ENCODE measurements at places on chromosomes 13 and 19.
A peak's percentile ranks its signal among the peaks of the same experiment; 100 is the strongest.

DNA sequence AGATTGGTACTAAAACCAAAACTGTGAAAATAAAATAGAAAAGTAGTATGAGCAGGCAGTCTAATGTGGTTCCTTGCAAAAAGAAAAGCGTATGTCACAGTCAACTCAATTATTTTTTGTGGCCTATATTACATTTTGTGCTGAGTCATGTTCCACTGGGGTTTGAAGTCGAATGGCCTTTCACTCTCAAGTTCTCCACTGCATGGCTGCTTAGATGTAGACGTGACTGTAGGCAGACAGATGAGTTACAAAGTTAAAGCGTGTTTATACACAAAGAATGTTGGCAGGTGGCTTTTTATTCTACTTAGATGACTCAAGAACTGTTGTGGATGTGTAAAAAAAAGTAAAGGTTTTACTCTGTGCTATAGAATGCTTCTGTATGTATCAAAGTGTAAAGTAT, 133.9 kb downstream of the SLITRK6 start:
- no peak for DNase-seq

- peak; percentile 77 for DNase-seq
These were observed 46.6 kb upstream of the SLC15A1 start for GRCh38 chr13:98798849-98799645.

DNA sequence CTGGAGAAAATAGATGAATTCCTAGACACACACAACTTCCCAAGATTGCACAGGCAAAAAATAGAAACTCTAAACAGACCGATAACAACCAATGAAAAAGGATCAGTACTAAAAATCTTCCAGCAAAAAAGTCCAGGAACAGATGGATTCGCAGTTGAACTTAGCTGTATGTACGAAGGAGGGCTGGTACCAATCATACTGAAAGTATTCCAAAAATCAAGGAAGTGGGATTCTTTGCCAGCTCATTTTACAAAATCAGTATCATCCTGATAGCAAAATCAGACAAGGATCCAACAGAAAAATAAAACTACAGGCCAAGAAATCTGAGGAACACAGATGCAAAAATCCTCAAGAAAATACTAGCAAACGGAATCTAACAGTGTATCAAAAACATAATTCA, 6.5 kb upstream of the LILRB2 start:
- no peak for DNase-seq

DNA sequence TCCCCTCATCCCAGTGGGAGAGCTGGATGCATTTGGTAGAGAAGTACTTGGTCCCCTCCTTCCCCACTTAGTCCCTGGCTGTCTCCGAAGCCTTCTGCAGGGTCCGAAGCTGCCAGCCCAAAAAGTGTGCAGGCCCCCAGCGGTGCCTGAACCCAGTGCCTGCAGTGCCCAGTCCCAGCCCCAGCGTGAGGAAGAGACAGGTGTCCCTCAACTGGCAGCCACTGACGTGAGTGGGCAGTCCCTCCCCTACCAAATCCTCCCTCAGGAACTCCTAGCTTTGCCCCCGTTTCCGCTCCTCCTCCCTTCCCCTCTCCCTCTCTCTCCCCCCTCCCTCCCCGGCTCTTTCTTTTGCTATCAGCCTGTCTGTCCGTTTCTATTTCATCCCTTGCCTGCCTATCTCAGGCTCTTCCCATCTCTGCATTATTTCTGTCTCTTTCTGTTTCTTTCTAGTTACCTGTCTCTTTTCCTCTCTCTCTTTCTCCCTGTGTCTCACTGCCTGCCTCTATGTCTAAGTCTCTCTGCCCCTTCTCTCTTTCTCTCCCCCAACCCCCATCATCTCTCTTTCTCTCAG, 1.8 kb upstream of the LTBP4 start:
- no peak for DNase-seq

DNA sequence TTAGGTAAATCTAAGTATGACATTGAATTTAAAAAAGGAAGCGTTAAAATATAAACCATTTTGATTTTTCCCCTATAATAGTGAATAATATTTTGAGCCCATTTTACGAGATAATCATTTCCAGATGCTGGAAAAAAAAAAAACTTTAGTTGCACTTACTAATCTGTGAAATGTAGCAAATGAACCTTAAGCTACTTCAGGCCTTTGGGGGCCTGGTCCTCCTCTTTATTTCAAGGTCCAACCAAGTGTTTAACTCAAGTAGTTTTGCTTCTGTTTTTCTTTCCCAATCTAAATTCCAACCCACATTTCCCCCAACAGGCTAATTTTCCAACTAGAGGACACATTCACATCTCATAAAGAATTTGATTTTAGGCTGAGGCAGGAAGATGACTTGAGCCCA, 101.2 kb downstream of the TNFRSF19 start:
- peak; percentile 48 for DNase-seq

- no peak for DNase-seq
These were observed 7.6 kb downstream of the FNDC3A start for GRCh38 chr13:48983331-48983730.

GRCh38 chr13:45015300-45015699, 26.0 kb downstream of the GPALPP1 start:
- DNase-seq: no peak

- DNase-seq: no peak
These were observed 73.8 kb downstream of the SPATA13 start for GRCh38 chr13:24234200-24234915.

DNA sequence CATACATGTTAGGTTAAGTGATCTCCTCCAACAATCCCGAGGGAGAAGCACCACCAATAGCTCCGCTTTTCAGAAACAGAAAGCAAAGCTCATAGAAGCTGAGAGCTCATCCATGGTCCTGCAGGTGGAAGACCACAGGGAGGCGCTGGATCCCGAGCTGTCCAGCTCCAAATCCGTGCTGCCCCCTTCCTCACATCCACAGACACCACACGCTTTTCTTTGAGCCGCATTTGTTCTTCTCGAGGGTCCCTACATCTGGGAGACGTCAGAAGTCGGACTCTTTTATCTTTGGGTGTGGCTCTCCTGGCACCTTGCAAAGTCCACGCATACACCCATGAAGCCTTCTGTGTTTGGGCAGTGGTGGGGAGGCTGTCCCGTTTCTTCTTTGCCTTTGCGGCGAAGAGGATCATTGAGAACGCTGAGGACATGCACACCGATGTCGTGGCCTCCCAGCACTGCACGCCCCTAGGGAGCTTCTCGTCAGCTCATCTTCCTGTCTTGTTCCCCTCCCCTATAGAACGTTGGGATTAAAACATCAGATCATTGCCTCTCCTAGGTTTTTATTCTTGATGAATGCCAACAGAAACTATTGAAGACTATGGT, 184.8 kb downstream of the TEX29 start:
- DNase-seq: no peak

DNA sequence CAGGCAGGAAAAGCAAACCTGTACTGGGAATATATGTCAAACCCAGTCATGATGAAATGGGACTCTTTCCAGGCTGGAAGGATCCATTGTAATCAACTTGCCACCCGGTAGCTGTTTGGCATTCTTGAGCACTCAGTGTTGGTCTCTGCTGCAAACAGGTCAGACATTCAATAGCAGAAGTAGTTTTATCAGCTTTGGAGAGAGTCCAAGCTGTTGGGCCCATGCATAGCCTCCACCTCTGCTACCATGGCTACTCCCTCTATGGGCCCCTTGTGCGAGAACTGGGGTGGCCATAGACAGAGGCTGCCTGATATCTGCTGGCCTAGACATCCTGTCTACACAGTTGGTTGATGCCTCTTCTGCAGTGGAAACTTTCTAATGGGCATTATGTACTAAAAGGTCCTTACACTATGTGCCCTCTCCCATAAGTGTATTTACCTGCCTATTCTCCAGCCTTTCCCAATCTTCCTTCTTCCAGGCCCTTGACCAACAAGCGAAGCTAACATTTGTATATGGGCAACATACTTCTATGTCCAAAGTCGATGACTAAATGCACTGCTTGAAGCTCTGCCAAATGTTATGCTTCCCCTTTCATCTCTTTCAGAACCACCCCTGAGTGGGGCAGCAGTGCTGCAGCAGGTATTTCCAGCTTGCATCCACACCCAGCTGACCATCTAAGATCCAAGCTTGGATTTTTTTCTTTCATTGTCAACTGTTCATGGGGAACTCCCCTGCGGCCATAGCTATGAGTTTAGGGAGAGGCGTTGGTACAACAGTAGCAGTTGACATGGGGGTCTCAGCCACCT, 5.3 kb upstream of the RNF6 start:
- no peak for DNase-seq

- no peak for DNase-seq
These were observed 2695.8 kb downstream of the PCDH9 start for GRCh38 chr13:64534302-64534701.

DNA sequence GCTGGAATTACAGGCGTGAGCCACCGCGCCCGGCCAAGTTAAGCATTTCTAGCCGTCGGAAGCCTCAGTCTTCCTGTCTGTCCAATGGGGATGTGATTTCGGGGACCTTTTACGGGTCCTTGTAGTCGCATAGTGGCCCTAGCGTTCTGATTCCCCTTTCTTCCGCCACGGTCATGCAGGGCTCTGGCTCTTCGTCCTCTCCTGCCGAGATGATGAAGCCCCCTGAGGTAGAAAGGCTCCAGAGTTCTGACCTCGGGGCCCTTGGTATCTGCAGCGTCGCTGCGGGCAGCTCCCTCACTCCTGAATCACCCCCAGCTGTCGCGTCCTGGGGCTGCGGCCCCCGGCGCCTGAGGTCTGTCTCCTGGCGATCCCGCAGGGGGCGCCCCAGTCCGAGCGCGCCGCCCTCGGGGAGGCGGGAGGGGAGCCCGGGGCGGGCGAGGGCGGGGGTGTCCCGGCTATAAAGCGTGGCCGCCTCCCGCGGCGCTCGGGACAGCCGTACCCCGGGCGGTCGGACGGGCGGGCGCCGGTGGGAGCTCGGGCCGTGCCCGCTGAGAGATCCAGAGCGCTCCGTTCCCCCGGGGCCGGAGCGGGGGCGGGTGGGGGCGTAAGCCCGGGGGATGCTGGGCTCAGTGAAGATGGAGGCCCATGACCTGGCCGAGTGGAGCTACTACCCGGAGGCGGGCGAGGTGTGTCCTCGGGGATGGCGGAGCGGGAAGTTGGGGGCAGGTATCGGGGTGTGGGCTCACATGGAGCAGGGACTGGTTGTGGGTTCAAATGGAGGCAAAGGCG, at the start of gene FOXA3:
FOXA3 (plus strand) TSS at position 487 of the 789 bp plus-strand sequence; CDS start at position 618, 131 bp downstream.
- DNase-seq: no peak

DNA sequence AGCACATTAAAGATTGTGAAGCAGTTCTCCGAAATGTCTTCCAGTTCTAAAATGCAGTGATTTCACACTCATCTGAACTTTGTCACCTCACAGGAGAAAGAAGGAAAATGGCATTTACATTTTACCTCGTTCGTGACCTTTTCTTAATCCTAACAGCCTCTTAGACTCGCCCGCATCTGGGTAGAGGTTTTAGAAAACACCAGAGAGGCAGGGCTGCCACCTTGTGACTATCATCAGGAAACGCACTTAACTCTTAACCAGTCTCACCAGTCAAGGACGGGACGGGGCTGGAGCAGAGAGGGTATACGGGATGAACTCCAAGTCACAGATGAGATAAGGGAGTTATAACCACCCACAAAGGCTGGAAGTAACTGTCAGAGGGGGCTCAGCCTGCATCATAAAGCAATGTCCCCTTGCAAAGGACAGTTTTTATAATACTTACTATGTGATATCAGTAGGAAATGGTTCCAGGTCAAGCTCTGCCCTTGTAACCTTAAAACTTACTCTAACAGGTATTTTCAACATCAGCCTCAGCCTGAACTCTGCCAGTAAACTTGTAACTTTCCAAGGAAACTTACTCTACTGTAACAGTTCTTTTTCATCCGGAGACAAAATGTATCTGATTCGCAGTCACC, 8.6 kb upstream of the CEACAM6 start:
- no peak for DNase-seq

DNA sequence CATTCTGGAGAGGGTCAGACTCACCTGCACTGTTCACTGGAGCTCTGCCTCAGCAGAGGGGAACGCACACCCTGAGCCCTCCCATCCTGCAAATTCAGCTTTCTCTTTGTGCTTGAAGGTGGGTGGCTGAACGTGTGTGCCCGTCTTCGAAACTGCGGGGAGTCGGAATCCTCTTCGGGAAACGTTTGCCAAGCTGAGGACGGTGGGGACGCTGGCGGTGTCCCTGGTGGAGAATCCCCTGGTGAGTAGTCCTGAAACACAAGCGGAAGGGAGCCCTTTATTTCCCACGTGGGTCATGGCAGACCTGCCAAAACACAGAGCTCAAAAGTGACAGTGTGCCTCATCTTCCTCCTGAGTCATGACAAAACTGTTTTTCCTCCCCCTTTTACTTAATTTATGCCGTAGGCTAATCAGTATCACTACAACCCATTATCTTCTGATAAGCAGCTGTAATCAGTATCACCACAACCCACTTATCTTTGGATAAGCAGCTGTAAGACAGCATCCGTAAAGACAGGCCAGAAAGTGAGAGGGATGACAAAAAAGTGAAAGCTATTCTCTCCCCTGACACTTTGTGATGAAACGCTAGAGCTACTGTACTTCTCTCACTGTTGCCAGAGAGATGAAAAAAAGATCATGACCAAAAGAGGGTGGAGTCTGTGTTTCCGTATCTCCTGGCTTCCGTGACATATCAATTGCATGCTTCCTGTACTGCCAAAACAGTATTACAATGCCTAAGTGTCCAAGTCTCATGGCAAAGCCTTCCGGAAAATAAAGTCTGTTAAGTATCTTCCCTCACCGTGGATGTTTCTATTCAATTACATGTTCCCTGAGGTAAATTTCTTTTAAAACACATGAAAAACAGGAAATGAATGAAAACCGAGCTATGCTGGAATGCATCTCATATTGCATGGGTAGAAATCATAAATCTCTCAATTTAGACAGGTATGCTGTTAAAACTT, 155.5 kb downstream of the TBC1D4 start:
- DNase-seq: peak; percentile 18

GRCh38 chr13:38382946-38383345, 33.3 kb downstream of the UFM1 start:
- no peak for DNase-seq

DNA sequence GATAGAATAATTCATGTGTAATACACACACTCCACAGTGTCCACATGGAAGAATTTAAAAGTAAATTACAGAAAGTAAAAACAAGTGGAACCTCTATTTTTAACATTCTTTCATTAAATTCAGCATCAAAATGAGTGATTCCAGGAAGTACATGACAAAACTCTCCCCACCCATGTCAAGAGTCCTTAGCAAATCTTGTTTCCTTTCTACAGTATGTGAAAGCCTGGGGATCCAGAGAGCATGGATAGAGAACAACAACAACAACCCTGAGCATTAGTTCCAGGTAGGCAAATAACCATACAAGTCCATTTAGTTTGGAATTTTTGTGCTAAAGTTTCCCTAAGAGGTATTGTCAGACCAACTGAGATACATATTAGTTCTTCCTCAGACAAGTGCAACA, 267.9 kb downstream of the ENOX1 start:
- no peak for DNase-seq

GRCh38 chr13:28744091-28744536, 25.3 kb upstream of the SLC46A3 start:
- no peak for DNase-seq

DNA sequence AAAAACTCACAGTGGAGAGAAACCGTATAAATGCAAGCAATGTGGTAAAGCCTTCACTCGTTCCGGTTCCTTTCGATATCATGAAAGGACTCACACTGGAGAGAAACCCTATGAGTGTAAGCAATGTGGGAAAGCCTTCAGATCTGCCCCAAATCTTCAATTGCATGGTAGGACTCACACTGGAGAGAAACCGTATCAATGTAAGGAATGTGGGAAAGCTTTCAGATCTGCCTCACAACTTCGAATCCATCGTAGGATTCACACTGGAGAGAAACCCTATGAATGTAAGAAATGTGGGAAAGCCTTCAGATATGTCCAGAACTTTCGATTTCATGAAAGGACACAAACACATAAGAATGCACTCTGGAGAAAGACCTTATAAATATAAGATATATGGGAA, 19.4 kb upstream of the ZNF69 start:
- no peak for DNase-seq

- DNase-seq: no peak
These were observed 22.6 kb upstream of the MTIF3 start for GRCh38 chr13:27472941-27473340.

- no peak for DNase-seq
These were observed 79.5 kb downstream of the TEX29 start for GRCh38 chr13:111399776-111400538.

Measured in muscle of back (tissue), 13 donors.